ENCODE measurements at places on chromosomes 7 and 10.

DNA sequence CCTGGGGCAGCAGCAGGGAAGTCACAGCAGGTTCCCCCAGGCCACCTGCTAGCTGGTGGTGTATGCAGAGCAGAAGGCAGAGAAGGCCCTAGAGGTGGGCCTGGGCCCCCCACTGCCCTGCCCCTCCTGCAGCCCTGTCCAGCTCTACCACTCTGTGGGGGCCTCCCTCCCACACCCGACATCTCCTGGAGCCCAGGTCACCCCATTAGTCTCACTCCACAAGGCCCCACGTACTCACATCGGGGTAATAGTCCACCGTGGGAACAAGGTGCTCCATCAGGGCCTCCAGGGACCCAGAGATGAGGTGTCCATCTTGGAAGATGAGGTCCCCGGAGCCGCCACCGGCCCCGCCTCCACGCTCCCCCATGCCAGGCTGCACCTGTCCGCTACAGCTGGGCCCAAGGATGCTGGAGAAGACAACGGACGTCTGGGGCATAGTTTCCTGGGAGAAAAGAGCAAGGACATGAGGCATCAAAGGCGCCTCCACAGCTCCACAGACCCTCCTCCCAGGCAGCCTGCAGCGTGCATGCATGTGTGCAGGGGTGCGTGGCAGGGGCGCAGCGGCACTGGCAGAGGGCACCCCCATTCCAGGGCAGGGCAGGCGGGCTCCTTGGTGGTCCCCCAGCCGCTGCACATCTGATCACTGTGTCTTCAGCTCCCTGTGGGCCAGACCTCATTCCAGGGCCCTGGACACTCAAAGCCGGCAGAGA is 61.0 kb downstream of the RASGEF1A start:
- DNase-seq = peak; percentile 7

DNA sequence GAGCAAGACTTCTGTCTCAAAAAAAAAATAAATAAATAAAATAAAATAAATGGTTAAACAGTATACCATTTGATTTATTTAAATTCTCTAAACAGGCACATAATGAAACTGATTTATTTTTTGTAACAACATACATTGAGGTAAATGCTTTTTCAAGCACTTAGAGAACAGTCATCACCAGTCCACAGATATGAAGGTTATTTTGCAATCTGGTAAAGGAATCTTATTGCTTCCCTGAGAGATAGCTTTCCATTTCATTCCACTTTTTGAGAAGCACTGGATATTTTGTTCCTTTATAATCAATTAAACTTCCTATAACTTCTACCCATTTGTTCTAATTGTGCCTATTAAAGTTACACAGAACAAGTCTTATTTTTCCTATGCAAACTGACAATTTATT is 5.2 kb downstream of the CEP55 start:
- DNase-seq = no peak

GRCh38 chr10:84354623-84355022 is 26.2 kb downstream of the CCSER2 start:
- DNase-seq = no peak

DNA sequence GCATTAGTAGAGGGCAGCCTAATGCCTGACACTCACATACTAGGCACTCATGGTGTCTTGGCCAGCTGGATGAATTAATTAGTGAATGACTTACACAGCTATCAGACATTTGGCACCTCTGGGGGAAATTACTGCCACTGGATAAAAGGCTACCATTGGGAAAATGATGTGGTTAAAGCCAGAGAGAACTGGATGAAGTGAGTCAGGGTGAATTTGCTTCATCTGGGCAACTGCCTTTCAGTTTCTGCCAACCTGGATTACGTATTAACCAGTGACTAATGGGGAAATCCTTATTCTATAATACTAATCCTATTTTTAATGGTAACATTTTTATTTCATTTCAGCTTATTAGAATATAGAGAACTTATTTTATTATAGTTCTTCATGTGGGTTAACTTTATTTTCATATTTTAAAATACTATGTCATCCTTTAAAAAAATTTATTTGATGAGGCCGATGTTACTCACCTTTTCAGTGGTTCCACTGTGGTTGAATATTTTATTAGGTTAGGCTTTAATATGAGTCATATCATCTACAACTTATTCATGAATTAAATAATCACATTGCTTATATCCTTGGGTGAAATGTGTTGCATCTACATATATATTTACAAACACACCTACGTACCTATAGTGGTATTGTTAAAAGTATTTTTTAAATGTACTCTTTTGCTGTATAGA is 85.6 kb upstream of the CAPZA2 start:
- no peak for DNase-seq

GRCh38 chr10:61452655-61453641 is at the start of gene TMEM26:
Gene TMEM26 (minus strand): TSS chr10:61453381. CDS start chr10:61453081, 300 bp downstream.
- peak; percentile 81 for DNase-seq

DNA sequence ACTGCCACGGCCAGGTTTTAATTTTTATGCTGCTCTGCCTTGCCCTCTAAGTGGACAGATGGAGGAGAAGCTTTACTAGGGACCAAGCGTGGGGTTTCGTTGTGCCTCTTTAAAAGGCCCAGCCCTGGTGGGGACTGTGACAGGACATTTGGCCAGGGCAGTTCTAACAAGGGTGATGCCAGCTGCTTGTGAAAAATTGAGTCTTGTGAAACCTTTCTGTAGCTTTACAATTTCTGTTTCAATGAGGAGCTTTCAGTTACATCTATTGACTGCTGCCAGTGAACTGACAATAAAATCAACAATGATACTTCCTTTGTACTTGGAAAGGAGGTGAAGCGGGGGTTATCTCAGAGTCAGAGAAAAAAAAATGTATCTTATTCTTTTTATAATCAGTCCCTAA is 233.1 kb upstream of the CSTF2T start:
- DNase-seq = no peak

GRCh38 chr7:54878339-54878738 is 119.3 kb upstream of the SEC61G start:
- DNase-seq = no peak

DNA sequence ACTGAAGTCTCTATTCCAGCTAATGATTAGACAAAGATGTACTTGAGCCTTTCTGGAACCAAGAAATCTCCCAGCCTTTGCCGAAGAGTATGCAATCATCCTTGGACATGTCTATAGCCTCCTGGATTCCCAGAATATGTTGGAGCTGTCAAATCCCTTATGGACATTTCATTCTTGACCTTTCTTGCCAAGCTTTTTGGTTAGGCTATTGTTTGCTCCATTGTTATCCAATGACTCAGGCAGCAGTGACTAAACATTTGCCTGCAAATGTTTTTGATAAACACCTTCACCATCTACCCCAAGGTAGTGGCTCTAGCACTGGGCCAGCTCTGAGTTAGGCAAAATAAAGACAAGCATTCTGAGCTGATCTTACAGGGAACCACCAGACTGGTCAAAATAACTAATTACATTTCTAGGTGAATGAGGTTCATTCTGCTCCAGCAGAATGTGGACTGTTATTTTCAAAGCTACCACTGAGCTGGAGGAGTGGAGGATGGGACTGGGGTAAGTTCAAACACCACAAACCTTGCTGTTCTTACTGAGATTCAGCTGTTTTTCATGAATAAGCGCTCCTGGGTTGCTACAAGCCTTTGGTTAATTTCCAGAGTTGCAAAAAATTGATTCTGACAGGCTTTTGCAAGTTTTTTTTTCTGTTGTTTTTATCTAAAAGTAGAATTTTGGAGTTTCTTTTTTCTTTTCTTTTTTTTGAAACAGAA is 81.0 kb downstream of the TMEM270 start:
- no peak for DNase-seq

GRCh38 chr7:74254858-74255379 is 720 bp upstream of the RFC2 start:
- DNase-seq = no peak

DNA sequence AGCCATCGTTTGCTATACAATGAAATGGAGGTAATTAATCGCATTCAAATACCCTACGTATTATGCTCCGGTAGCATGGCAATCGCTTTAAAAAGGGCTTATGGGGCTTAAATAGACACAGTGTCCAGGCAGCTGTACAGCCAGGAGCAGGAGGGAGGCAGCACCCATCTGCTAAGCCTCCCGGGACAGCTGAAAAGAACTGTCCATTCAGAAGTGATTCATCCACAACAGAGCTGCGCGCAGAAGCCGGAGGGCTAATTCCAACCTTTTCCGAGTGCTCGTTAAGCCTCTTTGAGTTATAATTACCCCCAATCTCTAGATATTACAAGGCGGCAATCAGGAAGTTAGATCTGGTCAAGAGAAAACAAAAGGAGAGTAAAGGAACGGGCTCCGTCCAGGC is 58.3 kb downstream of the DPYSL4 start:
- no peak for DNase-seq

DNA sequence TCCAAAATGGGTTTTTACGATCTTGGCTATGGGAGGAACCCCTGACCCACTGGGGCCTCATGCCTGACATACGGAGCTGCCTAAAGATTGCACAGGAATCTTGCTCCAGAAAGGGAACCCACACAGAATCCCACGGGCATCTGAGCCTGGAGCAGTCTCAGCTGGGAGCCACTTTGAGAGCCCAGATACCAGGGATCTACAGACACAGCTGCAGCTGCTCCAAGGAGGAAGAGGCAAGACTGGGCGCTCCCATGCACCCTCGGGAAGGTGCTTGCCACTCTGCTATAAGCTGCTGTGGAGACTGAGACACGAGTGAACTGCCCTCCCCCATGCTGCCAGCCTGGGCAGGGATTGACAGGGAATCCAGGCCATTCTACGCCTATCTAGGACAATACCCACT is 202.5 kb downstream of the REEP3 start:
- no peak for DNase-seq

DNA sequence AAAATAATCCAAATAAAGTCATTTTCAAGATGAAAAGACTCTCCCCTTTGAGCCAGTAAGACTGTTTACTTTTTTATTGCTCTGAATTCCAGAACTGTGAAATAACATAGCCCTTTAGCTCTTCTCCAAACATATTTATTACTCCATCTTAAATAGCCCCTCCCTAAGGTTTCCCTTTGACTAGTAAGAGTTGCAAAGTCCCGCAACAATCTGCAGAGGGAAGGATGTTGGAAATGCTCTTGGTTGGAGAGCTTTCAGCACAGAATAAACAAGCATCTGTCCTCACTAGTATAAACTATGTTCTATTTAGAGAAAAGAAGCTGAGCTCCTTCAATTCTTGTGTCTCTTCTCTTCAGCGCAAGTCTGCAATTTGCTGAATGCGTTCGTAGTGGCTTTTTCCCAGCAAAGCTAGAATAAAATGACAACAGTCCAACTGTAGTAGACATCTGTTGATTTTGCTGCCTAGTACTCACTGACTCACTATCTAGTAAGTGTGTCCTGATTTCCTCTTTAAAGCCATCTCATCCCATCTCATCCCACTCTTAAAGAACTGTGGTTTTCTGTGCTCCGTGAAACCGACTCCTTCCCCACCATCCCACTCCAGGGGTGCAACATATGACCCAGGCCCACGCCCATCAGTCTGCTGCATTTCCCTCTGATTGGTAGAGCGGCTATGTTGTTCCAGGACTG is 104.0 kb downstream of the FAM107B start:
- DNase-seq = peak; percentile 45

DNA sequence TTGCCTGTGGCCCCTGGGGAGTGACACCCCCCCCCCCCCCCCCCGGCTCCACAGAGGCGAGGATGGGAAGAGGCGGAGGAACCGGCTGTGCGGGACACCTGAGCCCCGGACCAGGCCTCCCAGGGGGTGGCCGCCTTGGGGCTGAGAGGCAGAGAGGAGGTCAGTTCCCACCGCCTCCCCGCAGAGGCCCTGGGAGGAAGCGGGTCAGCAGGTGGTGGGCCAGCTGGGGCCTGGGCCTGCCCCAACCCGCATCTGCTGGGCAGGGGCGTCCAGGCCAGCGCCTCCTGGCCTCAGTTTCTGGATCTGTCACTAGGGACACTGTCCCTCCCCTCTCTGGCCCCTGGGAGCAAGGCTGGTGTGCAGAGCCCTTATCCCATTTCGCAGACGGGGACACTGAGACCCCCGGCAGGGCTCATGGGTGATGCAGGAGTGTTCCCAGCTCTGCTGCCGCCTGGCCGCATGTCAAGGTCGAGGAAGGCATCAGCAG is 14.6 kb upstream of the LFNG start:
- DNase-seq = no peak

- no peak for DNase-seq
Measured at GRCh38 chr10:96366508-96366907, 7.7 kb upstream of the OPALIN start.

- no peak for DNase-seq
Measured at GRCh38 chr7:44095781-44096180, 8.4 kb upstream of the AEBP1 start.

DNA sequence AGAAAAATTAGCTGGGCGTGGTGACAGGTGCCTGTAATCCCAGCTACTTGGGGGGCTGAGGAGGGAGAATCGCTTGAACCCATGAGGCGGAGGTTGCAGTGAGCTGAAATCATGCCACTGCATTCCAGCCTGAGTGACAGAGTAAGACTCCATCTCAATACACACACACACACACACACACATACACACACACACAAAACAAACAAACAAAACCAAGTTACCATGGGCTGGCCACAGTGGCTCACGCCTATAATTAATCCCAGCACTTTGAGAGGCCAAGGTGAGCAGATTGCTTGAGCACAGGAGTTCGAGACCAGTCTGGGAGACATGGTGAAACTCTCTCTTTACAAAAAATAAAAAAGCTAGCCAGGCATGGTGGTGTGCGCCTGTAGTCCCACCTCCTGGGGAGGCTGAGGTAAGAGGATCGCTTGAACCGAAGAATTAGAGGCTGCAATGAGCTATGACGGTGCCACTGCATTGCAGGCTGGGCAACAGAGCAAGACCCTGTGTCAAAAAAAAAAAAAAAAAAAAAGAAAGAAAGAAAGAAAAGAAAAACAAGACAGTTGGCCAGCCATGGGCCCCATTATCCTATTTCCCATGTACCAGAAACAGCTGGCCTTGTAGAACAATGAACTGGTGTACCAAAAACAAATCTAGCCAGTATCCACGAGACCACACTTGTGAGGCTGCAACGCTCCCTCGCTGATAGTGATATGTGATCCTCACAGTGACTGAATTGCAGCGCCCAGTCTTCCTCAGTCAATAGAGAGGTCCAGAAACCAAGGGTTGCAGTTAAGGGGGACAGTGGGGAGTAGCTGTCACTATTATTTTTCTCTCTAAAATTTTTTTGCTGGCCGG is 6.6 kb upstream of the AGFG2 start:
- DNase-seq = no peak

DNA sequence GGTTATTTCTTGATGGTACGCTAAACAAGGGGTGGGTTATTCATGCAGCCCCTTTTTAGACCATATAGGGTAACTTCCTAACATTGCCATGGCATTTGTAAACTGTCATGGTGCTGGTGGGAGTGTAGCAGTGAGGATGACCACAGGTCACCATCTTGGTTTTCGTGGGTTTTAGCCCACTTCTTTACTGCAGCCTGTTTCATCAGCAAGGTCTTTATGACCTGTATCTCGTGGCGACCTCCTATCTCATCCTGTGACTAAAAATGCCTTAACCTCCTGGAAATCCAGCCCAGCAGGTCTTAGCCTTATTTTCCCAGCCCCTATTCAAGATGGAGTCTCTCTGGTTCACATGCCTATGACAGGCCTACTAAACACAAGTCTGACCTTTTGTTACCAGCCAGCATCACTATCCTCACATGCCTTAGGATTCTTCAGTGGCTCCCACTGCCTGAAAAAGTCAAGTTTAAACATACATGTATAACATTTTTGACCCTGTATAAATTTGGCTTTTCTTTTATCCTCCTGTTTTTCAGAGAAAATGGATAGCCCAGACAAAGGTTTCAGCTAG is 13.2 kb upstream of the COBL start:
- DNase-seq = no peak
